Astrocyte of the spinal cord (primary cell): ENCODE measurements at places on chromosomes 6 and 20.

GRCh38 chr6:41549673-41550072 lies 3.5 kb downstream of the FOXP4 start:
- no peak for DNase-seq

DNA sequence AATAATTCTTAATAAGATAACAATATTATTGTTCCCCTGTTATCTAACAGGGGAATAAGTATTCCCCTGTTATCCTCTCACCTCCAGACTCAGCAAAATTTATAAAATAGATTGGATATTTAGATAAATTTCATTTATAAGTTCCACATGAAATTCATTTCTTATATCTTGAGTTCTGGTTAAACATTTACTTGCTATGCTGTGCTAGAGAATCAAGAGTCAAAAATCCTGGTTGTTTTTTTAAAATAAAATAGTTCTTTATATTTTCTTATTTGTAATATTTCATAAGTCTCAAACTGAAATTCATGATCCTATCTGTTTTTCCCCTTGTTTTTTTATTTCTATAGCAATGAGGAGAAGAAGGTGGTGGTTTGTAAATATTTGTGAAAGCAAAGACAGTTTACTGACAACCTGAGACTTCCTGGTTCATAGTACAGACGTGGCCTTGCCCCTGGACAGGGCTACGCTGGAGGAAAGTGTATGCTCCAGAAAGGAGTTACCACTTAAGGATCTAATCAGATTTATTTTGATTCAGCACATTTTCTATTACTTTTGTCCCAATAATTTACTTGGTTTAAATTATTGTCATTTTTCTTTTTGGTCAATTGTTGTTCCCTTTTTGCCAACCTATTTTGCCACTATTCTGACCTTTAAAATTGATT lies 37.8 kb upstream of the MARCKS start:
- DNase-seq: no peak

GRCh38 chr6:127514773-127515227 lies 4.3 kb downstream of the MTCL3 start:
- DNase-seq: peak; percentile 60

- DNase-seq: no peak
Observed at GRCh38 chr20:9367746-9368145, 146.6 kb upstream of the LAMP5 start.

- DNase-seq: peak; percentile 61
Observed at GRCh38 chr6:150940941-150941340, 75.4 kb downstream of the MTHFD1L start.

DNA sequence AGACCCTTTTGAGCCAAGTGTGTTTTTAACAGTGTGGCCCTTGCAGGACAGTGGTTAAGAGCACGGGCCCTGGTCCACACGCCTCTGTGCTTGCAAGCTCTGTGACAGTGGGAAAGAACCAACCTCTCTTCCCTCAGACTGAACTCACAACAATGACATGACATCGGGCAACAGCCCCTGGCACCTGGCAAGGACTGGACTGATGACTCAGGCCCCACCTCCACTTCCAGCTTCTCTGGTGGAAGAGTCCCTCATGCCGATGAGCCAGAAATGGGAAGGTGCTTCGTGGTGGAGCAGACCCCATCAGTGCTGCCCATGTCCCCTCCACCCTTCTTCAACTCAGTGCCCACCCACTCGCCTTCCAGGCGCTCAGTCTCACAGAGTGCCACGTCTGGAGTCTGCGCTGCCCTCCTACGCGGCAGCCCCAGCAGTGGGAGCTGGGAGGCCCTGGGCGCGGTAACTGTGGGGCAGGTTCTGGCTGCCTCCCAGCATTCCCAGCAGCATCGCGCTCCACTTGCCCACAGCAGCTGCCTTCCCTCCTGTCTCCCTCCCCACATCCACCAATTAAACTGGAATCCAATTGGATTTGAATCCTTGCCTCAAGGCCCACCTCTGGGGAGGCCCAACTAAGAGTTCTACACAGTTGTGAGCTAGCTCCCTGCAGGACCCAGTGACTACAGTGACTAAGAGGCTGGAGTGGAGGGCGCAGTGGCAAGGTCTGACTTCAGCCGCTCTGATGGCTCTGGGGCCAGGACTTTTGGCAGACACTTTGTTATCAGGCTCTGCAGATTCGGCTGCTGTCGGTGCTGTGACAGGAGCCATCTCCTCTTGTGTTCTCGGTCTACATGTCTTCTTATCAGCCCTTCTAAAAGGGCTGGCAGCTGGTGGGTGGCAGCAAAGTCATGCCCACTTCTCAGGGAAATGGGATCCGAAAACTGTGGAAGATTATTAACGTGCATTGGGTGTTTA lies 156.8 kb upstream of the MLN start:
- DNase-seq: no peak

DNA sequence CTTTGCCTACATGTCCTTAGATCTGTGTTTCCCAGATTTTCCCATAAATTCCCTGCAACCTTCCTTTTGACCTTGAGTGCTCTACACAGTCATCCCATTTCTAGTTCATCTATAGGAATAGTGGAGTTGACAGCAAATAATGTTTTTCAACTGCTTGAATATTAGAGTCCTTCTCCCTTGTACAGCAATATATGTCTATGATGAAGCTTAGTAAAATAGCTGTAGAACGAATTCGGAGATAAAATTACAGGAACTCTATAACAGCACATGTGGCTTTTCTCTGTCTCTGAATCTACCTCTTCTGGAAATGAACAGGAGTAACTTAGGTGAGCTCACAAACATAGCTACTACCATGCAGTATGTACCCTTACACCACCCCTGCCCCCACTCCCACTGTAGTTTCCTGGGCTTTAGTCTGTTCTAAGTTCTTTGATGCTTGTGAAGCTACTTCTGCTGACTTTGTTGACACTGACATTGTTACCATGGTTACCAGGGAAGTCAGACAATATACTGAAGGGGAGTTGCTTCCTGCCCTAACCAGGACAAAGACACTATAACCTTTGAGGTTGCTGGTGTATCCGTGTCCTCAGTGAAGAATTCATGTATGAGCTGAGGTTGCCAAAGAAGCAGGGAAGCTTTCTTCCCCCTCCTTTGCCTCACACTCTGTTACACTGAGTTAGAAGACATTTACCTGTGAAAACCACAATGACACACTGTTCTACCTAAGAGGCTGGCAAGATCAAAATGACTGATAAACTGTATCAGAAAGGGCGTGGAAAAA lies 35.8 kb upstream of the SHLD1 start:
- DNase-seq: peak; percentile 18

DNA sequence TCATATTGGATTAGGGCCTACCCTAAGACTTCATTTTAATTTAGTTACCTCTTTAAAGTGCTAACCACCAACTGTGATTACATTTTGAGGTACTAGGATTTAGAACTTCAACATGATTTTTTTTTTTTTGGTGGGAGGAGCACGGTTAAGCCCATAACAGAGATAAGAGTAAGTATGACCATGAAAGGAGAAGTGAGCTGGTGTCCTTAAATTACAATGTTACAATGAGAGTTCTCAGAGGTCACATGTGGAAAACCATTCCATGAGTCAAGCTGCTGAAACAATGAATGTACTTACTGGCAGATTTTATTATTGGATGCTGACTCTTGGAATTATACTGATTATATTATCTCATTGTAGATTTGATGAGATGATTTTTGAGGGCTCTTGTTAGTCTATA lies 779.3 kb upstream of the CITED2 start:
- peak; percentile 14 for DNase-seq

- DNase-seq: no peak
Observed at GRCh38 chr6:157125531-157125930, 197.8 kb downstream of the TMEM242 start.

DNA sequence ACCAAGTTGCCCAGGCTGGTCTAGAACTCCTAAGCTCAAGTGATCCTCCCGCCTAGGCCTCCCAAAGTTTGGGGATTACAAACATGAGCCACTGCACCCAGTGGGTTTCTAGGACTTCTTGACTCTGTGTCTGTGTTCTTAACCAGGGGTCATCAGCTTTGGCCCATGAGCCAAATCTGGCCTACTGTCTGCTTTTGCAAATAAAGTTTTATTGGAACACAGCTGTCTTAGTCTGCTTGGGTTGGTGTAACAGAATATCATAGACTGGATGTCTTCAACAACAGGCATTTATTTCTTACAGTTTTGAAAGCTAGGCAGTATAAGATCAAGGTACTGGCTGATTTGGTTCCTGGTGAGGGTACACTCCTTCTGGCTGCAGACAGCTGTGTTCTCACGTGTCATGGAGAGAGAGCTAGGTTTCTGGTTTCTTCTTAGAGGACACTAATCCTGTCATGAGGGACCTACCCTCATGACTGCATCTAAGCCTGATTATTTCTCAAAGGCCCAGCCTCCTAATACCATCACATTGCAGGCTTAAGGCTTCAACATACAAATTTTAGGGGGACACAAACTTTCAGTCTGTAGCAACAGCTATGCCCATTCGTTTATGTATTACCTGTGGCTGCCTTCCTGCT lies 23.3 kb downstream of the ARFGEF2 start:
- no peak for DNase-seq

DNA sequence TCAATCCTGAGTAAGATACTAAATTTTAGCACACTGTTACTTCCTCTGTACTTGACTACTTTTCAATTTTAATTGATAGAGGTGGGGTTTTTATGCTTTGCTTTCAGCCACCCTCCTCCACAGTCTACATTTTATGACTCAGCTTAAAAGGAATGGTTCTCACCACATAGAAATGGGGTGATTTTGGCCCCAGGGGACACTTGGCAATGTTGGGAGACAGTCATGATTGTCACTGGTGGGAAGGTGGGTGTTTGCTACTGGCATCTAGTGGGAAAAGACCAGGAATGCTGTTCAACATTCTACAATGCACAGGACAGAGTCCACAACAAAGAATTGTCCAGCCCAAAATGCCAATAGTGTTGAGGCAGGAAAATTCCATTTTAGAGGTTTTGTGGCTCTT lies 71.3 kb downstream of the PCSK2 start:
- no peak for DNase-seq

DNA sequence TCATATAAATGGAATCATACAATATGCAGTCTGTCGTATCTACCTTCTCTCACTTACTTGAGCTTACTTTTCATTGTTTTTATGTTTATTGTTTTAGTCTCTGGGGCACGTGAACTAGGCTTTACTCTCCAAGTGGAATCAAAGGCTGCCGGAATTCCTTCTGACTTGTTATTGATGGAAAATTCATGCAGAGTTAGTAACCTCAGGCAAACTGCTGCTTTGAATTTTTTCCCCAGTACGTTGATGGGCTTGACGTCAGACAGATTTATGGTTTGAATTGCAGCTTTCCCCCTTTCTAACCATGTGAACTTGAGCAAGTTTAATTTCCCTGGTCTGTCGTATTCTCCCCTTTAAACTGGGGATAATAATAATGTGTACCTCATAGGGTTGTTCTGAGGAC lies 68.6 kb downstream of the ZDHHC14 start:
- peak; percentile 54 for DNase-seq

- DNase-seq: no peak
Observed at GRCh38 chr20:59223182-59223601, 59.6 kb downstream of the ZNF831 start.

- DNase-seq: no peak
Observed at GRCh38 chr6:106149472-106150069, 63.4 kb downstream of the PRDM1 start.

DNA sequence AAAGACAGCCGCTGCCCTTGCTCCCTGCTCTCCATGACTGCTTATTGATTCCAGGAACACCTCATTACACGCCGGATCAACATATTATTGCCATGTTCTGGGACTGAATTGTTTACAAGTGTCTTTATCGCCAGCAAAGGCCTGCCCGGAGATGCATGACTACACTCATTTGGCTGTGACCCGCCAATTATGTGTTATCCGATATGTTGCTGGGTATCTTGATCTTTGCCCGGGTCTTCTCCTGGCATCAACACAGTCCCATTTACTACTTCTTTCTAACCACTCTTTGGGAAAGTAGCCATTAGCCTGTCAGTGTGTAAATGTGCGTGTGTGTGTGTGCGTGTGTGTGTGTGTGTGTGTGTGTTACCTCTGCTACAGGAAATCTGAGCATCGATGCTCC lies 15.4 kb downstream of the LINC00237 start:
- DNase-seq: no peak

GRCh38 chr20:56815796-56816195 lies 186.7 kb downstream of the TFAP2C start:
- DNase-seq: no peak

GRCh38 chr20:38602185-38602581 lies 574 bp downstream of the ARHGAP40 start:
- no peak for DNase-seq

- peak; percentile 77 for DNase-seq
Observed at GRCh38 chr6:25050356-25050755, 114.6 kb upstream of the RIPOR2 start.

GRCh38 chr6:52063584-52064344 lies 23.6 kb downstream of the PKHD1 start:
- DNase-seq: peak; percentile 6

DNA sequence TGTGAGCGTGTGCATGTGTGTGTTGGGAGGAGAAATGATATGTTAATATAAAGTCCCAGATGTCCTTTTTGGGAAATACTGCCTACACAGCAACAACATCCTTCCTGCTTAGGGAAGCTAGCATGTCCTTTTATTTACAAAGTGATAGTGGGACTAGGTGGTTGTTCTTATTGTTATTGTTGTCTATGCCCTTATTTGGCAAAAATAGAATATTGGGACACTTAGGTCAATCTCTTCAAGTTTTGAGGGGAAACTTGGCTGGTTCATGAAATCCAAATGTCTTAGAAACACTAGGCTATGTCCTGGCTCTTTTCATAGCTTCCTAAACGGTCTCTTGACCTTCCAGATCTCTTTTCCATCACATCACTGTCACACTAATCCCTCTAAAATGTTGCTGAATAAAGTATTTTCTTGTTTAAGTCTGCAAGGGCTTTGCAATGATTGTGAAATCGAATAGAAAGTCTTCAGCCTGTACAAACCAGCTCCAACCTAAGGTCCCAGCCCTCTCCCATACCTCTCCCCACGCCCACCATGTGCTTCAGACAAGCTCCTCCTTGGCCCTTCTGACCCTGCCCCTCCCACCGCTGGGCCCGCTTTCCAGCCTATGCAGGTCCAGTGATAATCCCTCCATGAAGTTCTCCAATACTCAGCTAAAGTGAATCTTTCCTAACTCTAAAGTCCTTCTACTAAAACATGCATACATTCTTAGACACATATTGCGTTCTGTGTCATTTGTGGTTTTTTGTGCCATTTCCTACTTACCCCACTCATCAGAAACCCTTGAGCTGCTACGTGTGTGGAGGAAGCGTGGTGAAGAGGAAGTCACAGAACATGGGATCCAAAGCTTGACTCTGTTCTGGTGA lies 205.1 kb downstream of the LY86 start:
- no peak for DNase-seq

DNA sequence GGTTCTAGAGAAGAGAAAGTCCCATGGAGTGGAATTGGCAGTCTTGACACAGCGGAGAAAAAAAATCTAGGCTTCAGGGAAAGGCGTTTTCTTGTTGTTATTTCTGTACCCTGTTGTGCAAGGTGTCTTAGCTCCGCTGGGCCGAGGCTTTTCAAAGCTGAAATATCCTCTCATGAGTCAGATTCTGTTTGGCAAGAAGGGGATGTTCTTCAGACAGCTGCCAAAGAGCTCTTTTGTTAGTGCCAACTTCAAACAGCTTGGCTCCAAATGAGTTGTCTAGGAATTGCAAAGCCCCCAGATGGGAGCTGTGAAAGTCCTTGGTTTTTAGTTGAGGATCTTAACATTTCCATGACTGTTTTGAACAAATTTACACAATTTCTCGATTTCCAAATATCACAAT lies 45.6 kb downstream of the LRRN4 start:
- DNase-seq: peak; percentile 88
